ENCODE measurements at places on chromosomes 11 and 22.

- DNase-seq, result no peak
Observed at GRCh38 chr22:26508148-26508547, 4.1 kb downstream of the TFIP11 start.

DNA sequence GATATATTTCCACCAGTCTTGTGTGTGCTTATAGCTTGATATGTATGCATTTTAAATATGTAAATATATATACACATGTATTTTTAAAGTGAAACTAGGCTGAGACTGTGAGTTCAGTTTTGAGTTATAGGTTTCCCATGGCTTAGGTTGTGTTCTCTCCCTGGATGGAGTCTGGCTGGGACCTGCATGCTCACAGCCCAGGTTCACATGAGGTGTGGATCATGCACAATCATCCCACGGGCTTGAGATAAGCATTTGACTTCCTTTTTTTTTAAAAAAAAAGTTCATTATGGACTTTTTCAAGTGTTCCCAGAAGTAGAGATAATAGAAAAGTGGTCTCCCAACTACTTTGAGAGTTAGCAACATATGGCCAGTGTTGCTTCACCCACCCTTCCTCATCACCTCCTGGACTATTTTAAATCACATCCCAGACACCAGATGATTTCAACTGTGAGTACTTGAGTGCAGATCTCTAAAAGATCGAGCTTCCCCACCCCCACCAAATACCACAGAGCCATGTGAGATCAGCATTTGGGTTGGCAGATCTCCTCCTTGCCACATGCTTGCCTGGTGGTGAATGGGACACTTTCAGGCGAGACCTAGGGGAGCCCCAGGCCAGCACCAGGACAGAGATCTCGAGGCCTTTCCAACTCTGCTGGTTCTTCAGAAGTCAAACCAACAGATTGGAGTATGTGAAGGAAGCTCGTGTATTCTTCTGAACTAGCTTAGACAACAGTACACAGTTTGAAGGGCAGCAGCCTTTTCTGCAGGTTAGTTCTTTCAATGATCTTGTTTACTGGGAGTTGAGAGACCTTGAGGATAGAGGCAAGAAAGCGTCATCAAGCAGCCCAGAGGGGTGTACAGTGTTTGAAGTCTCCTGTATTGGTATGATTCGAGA lies 15.9 kb downstream of the MED15 start:
- DNase-seq, result peak; percentile 39

- no peak for DNase-seq
Observed at GRCh38 chr11:123584737-123585136, 69.7 kb downstream of the SCN3B start.

- DNase-seq, result no peak
Observed at GRCh38 chr11:30049214-30049613, 32.4 kb upstream of the KCNA4 start.

GRCh38 chr11:69646493-69647389 lies 5.8 kb downstream of the CCND1 start:
- DNase-seq, result no peak
